ENCODE measurements at places on chromosomes 4 and X. TPM values are rescaled to one million over a fixed set of nuclear protein-coding genes. Genes with fewer than 3 reads are reported as not detected.

The CFP gene
- 0.12 TPM for total RNA-seq

The PNMA6A gene
- total RNA-seq, result 3.5 TPM

The FGFRL1 gene
- 10.1 TPM for total RNA-seq

The IL3RA gene
- total RNA-seq, result not detected

The RRH gene
- total RNA-seq, result 0.22 TPM

The EXOC1L gene
- not detected for total RNA-seq

The RADX gene
- total RNA-seq, result 5.4 TPM

The CENPE gene
- total RNA-seq, result 11.9 TPM
